SJCRH30 (cell line): ENCODE measurements at places on chromosomes 1 and 21. TPM values are rescaled to one million over a fixed set of nuclear protein-coding genes. Genes with fewer than 3 reads are reported as not detected.

The SPRR2B gene
- total RNA-seq, result not detected in 2 replicates

- DNase-seq, result no peak
Measured at GRCh38 chr1:2356401-2356800, 35.0 kb downstream of the MORN1 start.

DNA sequence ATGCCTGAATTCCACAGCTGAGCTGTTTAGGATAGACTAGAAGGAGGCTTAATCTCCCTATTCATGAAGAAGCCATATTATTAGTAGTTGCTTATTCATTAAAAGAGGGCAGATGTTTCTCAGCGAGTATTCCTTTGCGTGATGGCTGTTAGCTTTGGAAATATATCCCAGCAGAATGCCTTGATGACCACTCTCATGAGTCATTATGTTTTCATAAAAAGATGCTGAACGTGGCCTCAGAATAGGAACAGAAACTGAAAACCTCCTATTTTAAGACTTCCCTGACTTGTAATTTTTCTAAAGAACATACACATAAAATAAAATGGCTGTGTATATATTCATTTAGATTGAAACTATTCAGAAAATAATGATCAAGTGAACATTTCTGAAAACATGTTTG is 9.6 kb upstream of the PLA2G4A start:
- no peak for DNase-seq

- no peak for DNase-seq
Measured at GRCh38 chr1:148363439-148363810, 119.7 kb downstream of the PPIAL4G start.

The AGT gene
- 1.6 and 1.8 TPM in 2 replicates for total RNA-seq

The GUCA2A gene
- not detected in 2 replicates for total RNA-seq

DNA sequence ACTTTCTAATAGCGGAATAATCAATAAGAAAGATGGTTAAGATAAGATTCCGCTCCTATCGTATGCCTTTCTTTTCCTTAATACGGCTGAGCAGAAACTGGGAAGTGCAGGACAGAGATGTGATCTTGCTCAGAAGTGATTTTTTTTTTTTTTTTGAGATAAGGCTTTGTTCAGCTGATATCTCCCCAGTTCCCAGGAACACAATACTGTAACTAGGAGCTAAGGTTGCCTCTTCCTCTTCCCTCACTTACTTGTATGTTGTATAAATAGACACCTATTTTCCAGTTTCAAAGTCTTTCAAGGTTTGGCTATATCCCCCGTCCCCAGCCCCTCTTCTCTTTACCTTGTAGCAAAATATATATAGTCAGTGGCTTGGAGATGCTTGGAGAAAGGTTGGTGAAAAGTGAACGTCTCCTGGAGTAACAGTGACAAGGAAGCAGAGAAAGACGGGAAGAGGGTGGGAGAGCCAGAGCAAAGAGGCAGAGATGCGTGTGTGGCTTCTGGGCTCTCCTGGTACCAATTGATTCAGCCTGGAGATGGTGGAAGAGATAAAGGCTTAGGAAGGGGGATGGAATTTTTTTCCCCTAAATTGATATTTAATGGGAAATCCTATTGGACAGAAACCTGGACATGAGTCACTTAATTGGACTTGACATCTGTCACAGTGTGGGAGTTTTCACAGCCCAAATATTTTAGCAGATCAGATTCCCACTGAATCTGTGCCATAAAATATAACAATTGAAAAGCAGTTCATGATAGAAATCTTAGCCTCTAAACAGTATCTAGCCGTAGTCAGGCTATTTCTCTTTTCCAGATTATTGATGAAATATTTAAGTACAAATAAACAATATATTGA is at the start of gene NHLH2:
Gene NHLH2, minus strand, starts transcription at position 522 of the 856 bp plus-strand sequence. CDS start 2,754 bp downstream, outside the sequence.
- no peak for DNase-seq

- DNase-seq, result no peak
Measured at GRCh38 chr21:44946254-44947041, 6.6 kb downstream of the SLX9 start.

The KLF18 gene
- 0.05 TPM in 1 of 2 replicates, not detected in the other for total RNA-seq

The ADAMTS5 gene
- total RNA-seq, result 12.3 and 14.2 TPM in 2 replicates

DNA sequence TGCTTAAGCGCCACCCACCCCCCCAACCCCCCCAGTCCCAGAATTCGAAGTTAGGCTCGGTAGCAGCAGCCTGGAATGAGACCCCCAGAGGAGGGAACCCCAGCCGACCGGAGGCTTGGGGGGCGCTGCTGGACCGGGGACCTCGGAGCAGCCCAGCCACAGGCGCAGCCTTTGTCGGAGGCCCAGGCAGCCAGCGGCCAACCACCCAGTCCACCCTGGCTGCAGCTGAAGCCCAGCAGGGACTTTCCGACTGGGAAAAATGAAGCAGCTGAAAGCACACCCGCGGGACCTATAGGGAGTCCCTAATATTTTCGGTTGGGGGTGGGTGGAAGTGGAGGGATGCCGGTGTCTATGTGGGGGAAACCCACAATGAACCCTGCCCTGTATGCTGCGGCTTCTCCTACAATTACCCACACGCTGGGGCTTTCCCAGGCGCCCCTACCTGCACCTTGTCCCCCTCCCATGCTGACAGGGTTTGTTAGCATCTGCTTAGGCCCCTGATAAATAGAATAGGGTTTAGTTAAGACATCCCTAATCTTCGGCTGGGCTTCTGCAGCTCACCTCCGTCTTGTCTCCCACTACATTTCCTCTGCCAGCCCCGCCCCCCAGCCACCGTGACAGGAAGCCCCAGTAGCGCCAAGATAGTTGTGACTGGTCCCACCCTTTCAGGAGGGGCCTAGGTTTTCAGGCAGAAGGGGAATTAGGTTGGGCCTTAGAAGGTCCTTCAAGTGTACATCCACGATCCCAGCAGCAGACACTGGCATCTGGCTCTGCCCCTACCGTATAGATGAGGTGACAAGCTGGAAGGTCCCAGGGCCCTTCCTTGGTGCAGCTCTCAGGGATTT is 838 bp downstream of the CCDC28B start:
- DNase-seq, result peak; percentile 68

DNA sequence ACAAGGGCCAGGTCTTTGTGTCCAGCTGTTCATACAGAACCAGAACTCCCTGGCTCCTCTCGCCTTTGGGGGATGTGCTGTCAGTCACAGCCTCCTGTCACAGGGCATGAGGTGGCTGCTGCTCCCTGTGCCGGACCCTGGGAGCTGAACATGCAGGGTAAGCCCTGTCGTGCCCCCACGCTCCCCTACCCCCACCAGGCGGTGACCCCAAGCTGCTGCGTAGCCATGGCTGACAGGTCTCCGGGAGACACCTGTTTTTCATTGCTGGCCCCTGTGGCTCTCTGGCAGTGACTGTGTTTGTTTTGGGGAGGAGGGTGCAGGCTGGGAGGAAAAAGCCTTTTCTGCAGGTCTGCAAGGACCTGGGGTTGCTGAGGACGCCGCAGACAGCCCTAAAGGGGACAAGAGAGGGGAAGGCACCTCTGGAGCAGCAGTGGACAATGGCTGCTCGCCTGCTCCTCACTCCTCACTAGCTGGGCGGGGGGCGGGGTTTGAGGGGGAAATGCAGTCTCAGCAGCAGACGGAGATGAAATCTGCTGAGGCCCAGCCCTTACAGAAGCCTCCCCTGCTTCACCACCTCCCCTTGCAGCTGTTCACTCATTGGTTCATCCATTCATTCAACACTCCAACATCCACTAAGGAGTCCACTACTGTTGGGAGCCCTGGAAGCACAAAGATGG is 81.4 kb downstream of the TRABD2B start:
- DNase-seq, result peak; percentile 62

DNA sequence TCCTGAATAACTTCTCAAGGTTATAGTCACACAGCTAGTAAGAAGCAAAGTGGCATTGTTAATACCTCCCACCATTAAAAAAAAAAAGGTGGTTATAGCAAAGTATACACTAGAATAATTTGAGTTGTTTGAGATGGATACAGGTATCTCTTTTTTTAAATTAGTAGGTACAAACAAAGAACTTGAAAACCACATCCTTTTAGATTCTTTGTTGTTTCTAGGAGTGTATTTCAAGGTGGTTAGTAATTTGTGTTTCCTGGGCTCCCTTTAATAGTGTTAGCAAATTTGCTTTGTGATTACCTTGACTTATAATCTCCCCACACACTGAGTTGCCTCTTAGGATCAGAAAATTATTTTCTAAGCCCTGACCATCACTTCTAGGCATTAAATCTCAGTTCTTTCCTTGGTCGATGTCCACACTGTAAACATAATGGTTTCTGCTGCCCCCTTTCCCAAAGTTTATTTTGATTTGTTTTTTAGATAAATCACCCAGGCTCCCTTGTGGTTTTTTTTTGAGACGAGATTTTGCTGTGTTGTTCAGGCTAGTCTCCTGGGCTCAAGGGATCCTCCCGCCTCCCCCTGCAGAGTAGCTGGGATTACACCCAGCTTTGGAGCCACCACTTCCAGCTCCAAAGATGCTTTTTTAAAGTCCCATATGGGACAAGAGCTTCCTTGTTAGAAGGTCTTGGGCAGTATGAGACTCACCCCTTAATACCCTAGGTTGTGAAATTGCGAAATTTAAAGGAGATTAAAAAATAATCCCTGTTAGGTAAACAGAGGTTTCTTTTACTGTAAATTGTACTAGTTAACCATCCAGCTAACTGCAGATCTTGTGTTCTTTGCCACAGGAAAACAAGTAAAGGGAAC is 6.2 kb downstream of the AKIRIN1 start:
- DNase-seq, result no peak

DNA sequence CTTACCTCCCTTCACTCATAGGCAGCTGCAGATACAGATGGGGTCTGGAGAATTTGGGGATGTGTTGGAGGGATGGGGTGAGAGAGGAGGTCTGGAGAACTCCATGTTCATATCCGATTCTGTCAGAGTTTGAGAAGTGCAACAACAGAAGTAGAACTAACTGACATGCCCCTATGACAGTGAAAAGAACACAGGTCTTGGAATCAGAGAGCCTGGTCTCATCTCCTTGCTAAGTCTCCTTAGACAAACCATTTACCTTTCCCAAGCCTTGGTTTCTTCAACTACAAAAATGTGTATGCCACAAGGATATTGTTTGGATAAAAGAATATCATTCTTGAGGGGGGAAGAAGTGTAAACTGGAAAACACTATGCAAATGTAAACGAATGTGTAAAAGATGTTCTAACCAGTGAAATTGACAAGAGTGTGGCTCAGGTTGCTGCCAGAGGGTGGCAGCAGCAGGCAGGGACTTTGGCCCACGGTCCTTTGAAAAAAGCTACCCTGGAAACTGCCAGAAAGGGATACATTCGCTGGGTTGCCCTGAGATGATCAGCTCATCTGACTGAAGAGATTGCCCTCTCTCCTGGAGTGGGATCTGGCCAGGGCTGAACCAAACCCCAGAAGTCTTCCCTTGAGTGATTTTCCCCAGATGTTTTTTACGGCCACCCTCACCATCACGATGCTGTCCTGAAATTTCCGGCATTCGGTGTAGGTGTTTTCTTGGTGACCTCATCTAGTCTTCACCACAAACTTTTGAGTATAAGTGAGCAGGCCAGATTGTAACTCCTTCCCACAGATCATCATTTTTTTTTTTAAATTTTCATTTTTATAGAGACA is 17.0 kb upstream of the CD2 start:
- peak; percentile 82 for DNase-seq

The DMRTA2 gene
- total RNA-seq, result 39.1 and 40.1 TPM in 2 replicates

DNA sequence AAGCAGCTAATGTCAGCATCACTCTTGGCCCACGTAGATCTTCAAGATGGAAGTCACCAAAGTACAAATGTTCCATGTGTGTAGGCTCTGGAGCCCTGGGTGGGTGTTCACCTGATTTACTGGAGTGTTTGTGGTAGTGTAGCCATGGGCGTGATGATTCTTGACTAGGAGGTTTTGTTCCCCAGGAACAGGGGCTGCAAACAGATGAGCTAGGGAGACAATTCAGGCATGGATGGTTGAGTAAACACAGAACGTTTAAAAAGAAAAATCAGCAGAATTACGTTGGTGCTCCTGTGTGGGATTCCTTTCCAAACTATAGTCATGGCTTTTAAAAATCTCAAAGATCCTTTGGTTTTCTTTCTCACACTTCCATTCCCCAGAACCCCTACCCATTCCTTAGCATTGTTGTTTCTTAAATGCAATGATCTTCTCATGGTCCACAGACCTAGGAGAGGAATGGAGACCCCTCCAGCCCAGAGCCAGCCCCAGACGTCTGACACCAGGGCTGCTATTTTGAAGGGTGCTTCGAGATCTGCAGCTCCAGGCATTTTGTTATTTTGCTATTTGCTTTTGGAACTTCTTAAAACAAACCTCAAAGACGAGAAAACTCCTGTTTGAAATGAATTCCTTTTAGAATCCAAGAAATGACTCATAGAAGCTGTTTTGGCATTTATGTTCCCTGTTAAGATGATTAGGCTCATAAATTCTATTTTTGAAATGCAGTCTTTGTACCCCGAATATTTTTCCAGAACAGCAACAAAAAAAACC is 115.1 kb downstream of the ETS2 start:
- no peak for DNase-seq

DNA sequence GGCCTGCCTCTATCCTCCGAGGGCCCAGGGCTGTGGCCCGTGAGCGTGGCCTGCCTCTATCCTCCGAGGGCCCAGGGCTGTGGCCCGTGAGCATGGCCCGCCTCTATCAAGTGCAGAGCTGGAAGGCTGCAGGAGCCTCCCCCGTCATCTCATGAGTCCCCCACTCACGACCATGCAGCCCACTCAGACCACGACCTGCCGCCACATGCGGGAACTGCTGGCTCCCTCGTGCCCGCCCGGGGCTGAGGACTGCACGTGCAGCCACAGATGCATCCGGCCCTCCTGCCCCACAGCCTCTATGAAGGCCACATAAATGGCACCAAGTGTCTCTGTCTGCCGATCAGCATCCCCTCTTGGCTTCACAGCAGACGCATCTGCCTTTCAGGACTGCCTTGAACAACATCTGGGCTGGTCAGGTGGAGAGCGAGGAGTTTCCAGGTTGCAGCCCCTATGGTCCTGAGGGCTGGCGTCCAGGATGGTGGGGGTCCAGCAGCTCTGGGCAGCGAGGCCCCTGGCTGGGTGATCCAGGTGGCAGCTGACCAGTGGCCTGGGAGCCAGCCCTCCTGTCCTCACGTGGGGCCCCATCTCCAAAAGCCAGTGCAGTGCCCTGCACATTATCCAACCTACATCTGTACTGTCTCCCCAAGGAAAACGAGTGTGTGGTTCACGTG is 103.3 kb downstream of the PDE9A start:
- DNase-seq, result no peak

DNA sequence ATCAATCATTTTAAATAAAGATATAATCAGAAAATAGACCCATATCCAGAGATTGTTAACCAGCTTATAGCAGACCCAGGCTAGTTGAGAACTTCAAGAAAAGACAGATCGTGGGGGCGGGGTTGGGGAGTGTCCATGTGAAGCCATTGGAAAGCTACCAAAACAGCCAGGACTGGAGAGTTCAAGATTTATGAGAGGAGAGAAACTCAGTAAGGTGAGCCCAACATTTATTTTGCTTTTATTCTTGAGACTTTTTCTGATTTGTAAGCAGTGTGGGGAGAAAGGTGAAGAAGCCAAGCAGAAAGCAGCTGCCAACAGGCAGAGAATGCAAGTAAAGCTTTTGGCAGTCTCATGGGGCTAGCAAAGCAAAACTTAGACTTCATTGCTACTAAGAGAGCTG is 179.9 kb downstream of the VPS13D start:
- DNase-seq, result no peak

The SPRR3 gene
- not detected in 2 replicates for total RNA-seq

GRCh38 chr1:232134365-232134764 is 495.6 kb downstream of the SIPA1L2 start:
- no peak for DNase-seq

- no peak for DNase-seq
Measured at GRCh38 chr1:31746687-31747086, 17.5 kb downstream of the ADGRB2 start.
